NCI-H69 (cell line): ENCODE measurements at places on chromosomes 16 and 17.
A peak's percentile ranks its signal among the peaks of the same experiment; 100 is the strongest.

GRCh38 chr16:29806641-29807425, 504 bp downstream of the MAZ start:
- peak; percentile 98 for DNase-seq

DNA sequence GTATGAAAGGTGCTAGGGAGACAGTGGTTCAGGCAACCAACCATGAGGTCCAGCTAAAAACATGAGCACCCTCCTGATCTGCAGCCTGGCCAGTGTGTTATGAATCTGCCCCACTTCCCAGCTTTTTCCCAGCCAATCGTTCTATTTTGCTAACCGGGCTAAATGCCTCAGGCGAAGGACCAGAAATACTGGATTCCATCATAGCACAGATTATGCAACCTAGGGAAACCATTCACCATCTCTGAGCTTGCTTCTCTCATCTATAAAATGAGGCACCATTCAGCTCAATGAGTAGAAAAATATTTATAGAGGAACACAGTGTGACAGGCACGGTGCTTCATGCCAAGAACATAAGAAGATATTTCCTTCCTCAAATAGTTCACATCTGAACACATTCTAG, 45.2 kb upstream of the NUDT7 start:
- DNase-seq: no peak

GRCh38 chr16:19527161-19527560, 3.4 kb downstream of the CCP110 start:
- no peak for DNase-seq

DNA sequence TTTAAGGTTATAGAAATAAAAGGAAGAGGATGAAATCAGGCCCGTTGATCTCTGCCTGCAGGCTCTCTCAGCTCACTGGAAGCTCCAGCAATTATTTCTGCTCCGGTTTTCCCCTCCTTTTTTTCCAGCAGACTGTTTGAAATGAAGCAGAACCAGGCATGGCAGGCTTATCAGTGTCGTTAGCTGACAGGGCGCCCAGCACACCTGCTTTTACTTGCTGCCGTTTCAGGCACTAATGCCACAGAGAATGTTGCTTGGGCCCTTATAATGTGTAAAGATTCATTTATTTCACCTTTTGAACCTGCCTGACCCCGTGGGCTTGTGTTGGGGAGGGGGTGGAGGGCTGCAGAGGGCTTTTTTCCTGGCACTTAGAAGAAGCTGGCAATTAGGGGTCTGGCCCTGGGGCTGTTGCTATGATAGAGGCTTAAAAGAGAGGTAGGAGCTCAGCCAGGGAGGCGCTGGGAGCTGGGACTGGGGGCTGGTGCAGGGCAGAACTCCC, 108.1 kb downstream of the IRX3 start:
- DNase-seq: peak; percentile 85

DNA sequence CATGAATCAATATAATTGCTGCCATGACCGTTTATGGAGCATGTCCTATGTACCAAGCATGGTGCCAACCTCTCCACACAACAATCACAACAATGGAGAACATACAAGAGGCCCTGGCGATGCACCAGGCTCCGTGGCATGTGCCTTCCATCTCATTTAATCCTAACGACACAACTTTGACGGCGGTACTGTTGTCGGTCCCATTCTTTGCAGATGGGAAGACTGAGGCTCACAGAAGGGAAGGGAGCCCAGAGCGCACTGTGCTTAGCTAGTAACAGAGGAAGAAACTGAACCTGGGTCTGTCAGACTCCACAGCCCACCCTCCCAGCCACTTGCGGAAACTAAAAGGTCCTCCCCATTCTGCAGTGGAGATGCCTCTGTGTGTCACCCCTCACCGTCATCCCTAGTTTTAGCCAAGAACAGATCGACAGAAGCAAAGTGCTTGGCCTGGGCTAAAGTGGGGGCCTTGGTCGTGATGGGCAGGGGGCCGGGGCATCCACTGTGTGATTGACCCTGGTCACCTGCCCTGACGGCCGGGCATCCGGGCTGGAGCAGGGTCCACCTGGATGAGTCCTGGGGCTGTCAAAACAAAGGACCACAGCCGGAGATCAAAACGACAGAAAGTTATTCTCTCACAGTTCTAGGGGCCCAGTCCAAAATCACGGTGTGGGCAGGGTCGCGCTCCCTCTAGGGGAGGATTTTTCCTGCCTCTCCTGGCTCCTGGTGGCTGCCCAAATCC, 183.9 kb downstream of the C16orf95 start:
- DNase-seq: no peak

- no peak for DNase-seq
Observed at GRCh38 chr17:52660692-52661091, 502.2 kb upstream of the CA10 start.
